ENCODE measurements at places on chromosomes 4 and X.

DNA sequence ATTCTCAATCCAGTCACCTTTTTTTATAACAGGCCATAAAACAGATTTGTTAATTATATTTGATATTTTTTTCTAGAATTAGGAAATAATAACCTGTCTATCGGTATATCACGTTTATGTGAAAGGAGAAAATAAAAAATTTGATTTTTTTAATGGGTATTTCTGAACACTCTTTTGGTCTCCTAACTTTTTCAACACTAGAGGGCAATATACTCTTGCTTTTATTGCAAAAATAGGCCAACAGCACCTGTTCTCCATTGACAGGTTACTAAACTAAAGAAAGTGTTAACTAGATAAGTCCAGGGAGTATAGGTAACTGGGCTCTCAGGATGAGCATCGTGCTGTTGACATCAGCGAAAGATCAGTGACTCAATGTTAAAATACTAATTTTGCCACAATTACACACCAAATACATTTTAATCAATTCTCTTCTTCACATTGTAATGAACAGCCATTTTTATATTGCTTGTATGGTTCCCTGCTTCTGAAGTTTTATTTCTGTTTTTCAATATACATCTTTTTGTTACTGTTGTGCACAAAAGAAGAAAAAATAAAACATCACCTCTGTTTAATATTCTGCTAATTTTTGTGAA, 22.8 kb downstream of the NDST4 start:
- DNase-seq = peak; percentile 51

- peak; percentile 49 for DNase-seq
Observed at GRCh38 chrX:63918611-63919010, 133.6 kb upstream of the ARHGEF9 start.

GRCh38 chrX:152810403-152810802, 20.2 kb downstream of the CETN2 start:
- no peak for DNase-seq

DNA sequence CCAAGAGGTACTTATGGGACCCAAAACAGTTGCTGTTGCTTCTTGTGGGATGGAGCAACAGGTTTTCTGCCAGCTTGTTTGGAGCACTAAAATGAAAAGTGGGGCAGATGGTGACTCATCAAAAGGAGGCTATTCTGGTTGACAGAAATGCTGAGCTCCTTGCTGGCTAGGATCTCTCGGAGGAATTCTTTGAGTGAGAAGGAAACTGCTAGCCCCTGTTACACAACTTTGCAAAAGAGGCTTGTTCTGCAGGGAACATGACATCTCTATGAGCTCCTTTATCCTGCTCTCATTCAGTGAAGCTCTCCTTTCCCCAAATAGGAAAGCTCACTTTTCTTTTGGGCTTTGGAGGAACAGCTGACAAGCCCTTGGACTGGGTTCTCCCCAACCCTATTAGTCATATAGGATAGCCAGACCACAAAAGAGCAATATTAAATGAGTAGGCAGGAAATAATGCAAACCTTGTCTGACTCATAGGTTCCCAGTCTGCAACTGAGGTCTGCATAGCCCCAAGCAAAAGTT, 108.3 kb downstream of the CDS1 start:
- peak; percentile 49 for DNase-seq

- no peak for DNase-seq
Observed at GRCh38 chr4:40887764-40888131, 138.0 kb downstream of the NSUN7 start.

DNA sequence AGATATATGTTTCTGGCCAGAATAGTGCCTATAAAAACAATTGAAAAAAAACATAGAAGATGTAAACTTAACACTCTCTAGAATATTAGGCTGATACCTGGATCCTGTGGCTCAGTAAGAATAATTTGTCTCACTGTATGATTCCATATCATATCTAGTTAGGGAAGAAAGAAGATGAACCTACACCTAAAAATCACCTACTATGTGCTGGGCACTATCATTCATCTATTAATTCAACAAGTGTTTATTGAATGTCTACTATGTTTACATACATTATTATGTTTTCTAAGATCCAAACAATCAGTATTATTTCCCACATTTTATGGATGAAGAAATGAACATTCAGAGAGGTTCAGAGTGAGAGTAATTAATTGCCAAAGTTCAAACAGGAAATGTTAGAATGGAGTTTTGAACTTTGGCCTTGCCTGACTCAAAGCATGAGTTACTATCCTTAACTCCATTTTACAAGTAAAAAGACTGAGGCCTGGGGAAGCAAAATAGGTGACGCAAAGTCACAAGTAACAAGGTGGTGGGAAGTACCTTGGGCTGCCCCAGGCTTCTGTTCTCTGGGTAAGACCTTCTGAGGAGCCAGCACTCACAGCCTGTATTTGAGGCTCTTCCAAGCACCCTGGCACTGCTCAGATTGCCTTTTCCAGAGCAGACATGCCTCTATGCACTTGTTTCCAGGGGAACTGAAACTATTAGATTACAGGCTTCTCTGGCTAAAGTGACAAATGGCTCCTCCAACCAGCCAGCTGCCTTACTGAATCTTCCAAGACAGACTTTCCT, 111.1 kb upstream of the ACSL4 start:
- no peak for DNase-seq

- no peak for DNase-seq
Observed at GRCh38 chr4:109444182-109444844, 10.7 kb downstream of the SEC24B start.

GRCh38 chr4:73451404-73451803, 15.4 kb downstream of the AFP start:
- DNase-seq = no peak

- no peak for DNase-seq
Observed at GRCh38 chr4:89486673-89487072, 179.1 kb upstream of the GPRIN3 start.

DNA sequence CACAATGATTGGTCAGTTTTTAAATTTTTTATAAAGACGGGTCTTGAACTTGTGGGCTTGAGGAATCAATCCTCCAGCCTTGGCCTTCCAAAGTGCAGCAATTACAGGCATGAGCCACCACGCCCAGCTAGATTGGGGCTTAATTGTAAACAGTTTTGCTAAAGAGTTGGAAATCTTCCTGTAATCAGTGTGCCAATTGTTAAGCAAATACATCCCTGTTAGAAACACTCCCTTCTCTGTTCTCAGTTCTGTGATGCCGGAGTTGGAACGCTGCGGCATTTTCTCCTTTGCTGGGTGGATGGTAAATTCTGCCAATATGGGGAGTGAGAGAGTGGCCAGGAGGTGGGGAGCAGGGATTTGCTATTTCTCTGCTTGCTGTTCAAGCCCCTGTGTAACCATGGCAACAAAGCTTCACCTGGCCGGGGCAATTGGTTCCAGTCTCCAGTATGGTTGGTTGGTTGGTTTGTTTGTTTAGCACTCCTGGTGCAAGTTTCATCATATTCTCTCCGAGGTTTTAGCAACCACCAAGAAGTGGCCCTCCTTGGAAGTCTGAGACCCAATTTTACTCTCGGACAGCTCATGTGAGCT, 3.0 kb upstream of the SPATA4 start:
- DNase-seq = no peak

DNA sequence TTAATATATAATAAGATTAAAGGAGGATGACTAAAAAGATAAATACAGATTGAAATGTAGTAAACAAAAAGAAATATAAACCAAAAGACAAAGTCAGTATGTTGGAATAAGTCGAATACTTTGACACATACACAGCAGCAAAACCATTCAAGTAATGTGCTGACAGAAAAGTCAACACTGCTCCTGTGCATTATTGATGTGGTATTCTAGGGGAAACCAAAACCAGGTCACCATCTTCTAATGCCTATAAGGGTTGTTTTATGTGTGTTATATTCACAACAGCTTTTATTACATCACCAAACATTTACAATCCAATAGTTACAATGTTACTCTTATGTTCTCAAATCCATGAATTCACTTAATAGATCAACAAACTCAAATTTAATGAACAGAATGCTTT, 111.8 kb upstream of the DKK2 start:
- DNase-seq = no peak

DNA sequence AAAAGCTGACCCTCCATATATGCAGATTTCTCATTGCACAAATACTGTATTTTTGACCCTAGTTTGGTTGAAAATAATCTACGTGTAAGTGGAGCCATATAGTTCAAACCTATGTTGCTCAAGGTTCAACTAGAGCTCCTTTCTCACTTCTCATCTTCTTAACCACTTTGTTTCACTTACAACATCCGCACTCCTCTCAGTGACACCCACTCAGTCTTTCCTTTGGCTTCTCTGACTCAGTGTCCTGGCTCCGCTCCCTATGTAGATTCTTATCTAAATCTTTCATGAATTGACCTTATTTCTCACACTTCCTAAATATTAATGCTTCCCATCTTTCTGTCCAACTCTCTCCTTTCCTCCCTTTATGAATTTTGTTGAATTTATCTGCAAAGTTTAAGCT, 32.9 kb upstream of the DKK2 start:
- DNase-seq = no peak

DNA sequence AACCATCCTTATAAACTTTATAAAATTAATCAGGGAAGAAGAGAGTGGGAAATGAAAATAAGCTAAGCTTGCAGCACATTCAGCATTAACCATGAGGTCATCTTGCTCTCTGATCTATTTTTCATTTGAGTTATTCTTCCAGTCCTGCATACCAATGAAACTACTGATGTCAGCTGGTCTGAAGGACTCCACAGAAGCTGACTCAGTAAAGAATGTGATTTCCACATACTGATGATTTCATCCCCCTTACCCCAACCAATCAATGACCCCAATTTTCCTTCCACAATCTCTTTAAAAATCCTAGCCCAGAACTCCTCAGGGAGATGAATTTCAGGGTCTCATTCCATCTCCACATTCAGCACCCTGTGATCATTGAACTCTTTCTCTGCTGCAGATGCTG, 18.8 kb upstream of the DSPP start:
- no peak for DNase-seq

DNA sequence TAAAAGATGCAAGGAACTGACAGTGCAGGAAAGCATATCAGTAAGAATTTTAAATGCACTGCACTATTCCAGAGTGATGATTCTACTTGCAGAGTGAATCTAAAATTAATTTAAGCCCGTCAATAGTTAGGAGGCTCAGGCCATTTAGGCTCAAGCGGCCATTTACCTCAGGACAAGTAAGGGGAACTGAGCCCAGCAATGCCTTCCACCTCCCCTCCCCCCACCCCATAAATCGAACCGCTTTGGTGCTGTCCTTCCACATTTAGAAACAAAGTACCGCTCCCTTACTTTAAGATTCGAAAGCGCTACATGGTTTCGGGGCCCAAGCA, 665 bp downstream of the RBM41 start:
- DNase-seq = no peak

DNA sequence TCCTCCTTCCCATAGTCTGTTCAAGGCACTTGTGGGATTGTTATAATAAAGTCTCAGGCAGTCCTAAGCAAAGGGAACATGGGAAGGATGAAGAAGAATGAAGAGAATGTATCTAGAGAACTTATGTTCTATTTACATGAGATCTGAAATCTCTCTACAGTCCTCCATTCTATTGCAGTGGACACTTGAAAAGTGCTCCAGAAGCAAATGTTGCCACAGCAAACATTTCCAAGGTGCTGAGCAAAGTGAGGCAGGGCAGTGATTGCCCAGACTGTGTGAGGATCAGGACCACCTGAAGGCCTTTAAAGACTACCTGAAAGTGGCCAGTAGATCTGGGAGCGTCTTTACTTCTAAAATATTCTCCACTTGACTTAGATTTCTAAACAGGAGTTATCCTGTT, 203.5 kb downstream of the RBM46 start:
- no peak for DNase-seq

GRCh38 chrX:57587607-57588006, 4.2 kb upstream of the ZXDB start:
- no peak for DNase-seq

DNA sequence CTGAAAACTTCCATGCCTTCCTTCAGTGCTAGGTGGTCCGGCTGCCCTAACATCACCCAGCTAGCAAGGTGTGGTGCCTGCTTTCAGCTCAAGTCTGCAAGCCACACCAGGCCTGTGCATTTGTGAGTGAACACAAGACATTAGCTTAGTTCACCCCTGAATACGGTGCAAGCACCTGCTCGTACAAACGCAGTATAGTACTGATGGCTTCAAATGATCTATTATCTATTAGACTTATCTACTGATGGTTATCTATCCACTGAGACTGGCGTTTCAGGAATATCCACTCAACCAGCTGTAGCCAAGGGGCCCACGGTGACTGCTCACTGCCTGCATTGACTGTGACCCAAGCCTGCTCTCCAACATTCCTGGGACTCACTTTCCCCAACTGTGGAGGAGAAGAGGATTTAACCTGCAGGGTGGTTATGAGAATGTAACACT, 155.9 kb downstream of the SHOX start:
- DNase-seq = no peak

- DNase-seq = no peak
Observed at GRCh38 chrX:100643212-100643611, 787 bp upstream of the SRPX2 start.

GRCh38 chr4:86043755-86044592, 315.9 kb downstream of the MAPK10 start:
- DNase-seq = peak; percentile 81

- DNase-seq = no peak
Observed at GRCh38 chrX:39670281-39670680, 427.5 kb downstream of the BCOR start.

- no peak for DNase-seq
Observed at GRCh38 chr4:8332038-8332857, 62.7 kb downstream of the HTRA3 start.

- DNase-seq = peak; percentile 63
Observed at GRCh38 chr4:21790438-21791029, 158.0 kb downstream of the KCNIP4 start.

GRCh38 chrX:134688839-134689238, 30.6 kb upstream of the PLAC1 start:
- DNase-seq = no peak

- DNase-seq = no peak
Observed at GRCh38 chrX:47502316-47503125, 19.5 kb upstream of the ZNF41 start.

DNA sequence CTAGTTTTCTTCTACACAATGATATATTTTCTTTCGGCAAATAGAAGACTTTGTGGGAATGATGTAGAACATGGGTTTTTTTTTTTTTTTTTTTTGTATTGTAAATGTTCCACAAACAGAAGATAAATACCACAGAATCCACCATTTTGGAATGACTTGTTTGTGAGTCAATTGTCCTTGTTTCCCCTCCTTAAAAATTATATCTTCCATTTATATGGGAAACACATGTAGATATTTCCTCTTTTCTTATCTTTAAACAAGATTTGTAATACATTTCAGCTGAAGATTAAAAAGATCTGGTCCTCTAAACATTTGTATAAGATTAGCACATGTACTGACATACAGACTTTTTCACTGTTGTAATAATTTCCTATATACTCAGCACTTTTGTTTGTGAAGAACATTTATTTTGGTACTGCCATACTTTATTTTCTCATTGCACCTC, 304.6 kb downstream of the SPRY1 start:
- no peak for DNase-seq

GRCh38 chr4:185656467-185656931, 121.2 kb upstream of the PDLIM3 start:
- no peak for DNase-seq

DNA sequence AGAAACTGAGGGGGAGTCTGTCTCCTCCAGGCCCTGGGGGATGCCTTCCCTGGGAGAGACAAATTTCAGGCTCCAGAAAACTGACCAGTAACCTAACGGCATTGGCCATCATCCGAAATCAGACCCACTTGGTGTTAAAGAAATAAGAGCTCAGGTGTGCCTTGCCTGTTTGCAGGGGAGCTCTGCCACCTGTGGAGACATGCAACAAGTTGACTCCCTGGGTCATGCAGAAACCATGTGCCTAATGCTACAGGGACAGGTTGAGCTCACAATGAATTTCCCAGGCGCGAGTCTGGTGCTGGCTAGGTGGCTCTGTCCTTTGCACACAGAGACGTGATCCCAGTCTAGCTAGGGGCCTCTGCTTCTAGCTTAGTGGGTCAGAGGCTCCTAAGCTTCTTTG, 95.8 kb upstream of the KIT start:
- DNase-seq = no peak
